ENCODE measurements at places on chromosomes 2 and 18. TPM values are rescaled to one million over a fixed set of nuclear protein-coding genes. Genes with fewer than 3 reads are reported as not detected.

DNA sequence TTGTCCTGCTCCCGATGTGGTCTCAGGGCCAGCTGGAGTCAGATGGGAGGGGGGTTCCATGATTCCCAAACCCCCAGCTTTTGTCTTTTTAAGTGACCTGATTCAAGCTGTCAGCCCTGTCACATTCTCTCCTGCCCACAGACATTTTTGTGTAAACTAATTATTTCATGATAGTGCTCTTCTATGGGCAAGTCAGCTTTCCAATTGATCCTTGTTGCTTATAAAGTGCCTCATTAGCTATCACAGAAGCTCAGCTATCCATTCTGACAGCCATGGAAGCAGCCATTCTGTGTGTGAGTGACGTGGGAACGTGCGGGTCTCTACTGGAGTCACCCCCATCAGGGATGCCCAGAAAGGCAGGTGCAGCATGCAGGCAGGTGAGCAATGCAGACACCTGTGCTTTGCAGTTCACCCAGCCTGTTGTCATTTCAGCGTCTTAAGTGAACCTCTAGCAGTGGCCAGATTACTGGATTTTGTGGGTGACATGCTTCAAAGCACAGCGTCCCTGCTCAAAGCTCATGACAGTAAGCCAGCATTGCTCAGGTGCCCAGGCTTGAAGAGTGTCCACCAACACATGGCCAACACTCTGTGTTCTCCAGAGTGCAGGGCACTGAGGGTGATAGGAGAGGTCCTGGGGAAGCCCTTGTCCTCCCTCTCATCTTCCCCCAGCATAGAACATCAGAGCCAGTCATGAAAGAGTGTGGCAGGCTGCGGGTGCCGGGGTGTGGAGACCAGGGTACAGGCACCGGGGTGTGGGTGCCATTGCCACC, 162.1 kb upstream of the SH3BP4 start:
- no peaks in the 10 kb centered on the region for H3K4me1 ChIP-seq
- no peak overlapping the region for H3K4me3 ChIP-seq
- DNase-seq = no peak
- no peaks in the 10 kb centered on the region for H3K27me3 ChIP-seq
- no peaks in the 10 kb centered on the region for H3K36me3 ChIP-seq
- H3K27ac ChIP-seq = no peak overlapping the region

DNA sequence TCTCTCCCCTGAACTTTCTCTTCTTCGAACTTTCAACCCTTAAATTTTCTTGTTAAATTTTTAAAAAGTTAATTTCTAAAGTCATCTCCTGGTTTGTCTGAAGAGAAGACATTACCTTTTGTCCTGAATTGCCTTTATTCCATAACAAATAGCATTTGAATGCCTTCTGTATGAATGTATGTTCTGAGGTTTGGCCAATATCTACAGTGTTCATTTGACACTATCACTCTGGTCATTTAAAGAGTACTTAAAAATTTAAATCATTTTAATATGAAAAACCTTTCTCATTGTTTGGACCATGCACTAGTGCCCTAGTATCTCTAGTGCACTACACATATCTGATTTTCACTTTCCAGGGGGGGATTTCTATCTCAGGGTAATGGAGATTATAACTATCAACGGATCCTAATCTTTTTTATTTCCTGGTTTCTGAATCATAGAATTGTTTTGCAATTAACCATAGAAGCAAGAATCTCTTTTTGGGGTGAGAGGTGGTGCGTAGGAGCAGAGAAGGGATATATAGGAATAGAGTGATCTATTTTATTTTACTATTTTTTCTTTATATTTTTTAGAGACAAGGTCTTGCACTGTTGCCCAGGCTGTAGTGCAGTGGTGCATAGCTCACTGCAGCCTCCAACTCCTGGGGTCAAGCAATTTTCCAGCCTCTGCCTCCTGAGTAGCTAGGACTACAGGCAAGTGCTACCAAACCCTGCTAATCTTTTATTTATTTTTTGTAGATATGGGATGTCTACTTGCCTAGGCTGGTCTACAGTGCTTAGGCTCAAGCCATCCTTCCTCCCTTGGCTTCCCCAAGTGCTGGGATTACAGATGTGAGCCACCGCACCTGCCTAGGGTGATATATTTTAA, 25.5 kb downstream of the TANC1 start:
- no peaks in the 10 kb centered on the region for H3K27me3 ChIP-seq
- peaks cover 4% of the 10 kb centered on the region for H3K4me1 ChIP-seq
- H3K4me3 ChIP-seq = no peak overlapping the region

- no peaks in the 10 kb centered on the region for H3K27me3 ChIP-seq
- no peaks in the 10 kb centered on the region for H3K36me3 ChIP-seq
- no peaks in the 10 kb centered on the region for H3K4me1 ChIP-seq
- H3K27ac ChIP-seq = no peak overlapping the region
- no peak overlapping the region for H3K4me3 ChIP-seq
Observed at GRCh38 chr2:168948621-168949212, 47.6 kb downstream of the G6PC2 start.

DNA sequence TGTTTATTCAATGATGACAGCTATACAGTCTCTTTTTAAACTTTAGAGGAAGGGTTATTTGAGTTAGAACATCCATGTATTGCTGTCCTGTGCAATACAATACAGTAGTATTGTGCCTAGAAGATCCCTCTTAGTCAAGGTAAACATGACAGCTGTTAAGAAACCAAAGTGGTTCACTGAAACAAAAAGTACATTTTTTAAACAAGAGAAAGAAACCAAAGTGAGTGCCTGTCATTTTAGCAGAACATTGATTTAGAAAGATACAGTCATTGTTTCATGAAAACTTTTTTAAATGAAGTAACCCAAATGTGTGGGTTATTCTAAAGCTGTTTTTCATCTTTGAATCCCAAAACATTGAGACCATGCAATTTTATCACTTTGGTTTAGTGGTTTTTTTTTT, 15.5 kb downstream of the ITPRID2 start:
- H3K4me1 ChIP-seq = peaks cover 3% of the 10 kb centered on the region
- no peak overlapping the region for H3K27ac ChIP-seq
- H3K4me3 ChIP-seq = no peak overlapping the region
- H3K36me3 ChIP-seq = peaks cover 71% of the 10 kb centered on the region
- DNase-seq = no peak

DNA sequence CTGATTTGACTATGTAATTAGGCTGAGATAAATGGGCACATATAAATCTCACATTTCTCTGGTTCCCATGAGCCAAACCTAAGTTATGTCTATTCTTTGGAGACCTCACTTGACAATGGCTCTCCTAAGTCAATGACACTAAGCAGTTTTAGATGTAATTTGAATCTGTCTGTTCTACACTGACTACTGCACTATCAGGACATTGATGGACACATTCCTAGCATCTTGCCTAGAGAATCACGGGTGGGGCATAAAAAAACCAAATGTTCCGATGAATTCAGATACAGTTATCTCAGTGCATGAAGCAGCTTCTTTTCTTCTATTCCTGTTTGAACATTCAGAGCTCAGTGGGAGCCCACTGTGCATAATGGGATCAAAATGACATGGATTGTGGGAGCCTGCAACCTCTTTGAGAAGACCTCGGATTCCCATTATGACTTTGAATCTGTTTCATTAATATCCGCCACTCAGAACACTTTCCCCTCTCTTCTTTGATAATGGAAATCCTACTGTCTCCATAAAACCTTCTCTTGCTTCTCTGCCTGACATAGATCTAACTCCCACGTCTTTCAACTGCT, 110.8 kb downstream of the FSHR start:
- H3K27me3 ChIP-seq = no peaks in the 10 kb centered on the region
- no peaks in the 10 kb centered on the region for H3K36me3 ChIP-seq
- no peak overlapping the region for H3K27ac ChIP-seq

DNA sequence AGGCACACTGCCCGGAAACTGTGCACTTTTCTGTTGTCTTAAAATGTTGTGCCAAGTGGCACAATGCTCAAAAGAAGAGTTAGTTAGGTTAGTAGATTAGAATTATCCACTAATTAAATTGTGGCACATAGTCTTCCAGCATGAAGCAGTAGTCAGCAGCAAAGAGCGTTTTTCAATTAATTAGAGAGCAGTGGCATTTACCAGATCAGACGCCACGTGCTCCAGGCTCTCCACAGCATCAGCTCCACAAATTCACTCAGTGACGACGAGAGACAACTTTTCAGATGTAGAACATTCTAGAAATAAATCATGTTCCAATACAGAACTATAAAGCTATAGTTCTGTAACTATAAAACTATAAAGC, 16.4 kb upstream of the RTTN start:
- H3K27ac ChIP-seq = no peak overlapping the region
- H3K4me1 ChIP-seq = no peaks in the 10 kb centered on the region
- no peak for DNase-seq
- H3K27me3 ChIP-seq = no peaks in the 10 kb centered on the region
- no peak overlapping the region for H3K4me3 ChIP-seq

- H3K27ac ChIP-seq = no peak overlapping the region
- H3K4me3 ChIP-seq = no peak overlapping the region
- H3K36me3 ChIP-seq = no peaks in the 10 kb centered on the region
Observed at GRCh38 chr18:68454511-68455228, 260.2 kb downstream of the TMX3 start.

DNA sequence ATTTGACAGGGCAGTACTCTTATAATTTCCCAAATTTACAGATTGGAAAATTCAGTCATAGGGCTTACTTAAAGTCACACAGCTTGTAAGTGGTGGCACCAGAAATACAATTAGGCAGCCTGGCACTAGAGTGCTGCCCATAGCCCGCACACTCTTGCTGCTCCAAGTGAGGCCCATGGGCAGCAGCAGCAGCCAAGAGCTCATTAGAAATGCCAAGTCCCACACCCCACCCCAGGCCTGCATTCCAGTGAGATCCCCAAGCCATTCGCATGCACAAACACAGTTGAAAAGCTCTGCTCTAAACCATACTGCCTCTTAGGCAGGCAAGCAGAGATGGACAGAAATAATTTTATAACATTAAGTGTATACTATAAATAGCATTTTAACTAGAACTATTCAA, 379.3 kb upstream of the PKDCC start:
- H3K27ac ChIP-seq = no peak overlapping the region
- no peaks in the 10 kb centered on the region for H3K36me3 ChIP-seq
- 0 out of 2 replicates have a peak, but pooled peaks cover 4% of the 10 kb centered on the region for H3K4me1 ChIP-seq
- peaks cover 17% of the 10 kb centered on the region for H3K27me3 ChIP-seq
- H3K4me3 ChIP-seq = no peak overlapping the region

DNA sequence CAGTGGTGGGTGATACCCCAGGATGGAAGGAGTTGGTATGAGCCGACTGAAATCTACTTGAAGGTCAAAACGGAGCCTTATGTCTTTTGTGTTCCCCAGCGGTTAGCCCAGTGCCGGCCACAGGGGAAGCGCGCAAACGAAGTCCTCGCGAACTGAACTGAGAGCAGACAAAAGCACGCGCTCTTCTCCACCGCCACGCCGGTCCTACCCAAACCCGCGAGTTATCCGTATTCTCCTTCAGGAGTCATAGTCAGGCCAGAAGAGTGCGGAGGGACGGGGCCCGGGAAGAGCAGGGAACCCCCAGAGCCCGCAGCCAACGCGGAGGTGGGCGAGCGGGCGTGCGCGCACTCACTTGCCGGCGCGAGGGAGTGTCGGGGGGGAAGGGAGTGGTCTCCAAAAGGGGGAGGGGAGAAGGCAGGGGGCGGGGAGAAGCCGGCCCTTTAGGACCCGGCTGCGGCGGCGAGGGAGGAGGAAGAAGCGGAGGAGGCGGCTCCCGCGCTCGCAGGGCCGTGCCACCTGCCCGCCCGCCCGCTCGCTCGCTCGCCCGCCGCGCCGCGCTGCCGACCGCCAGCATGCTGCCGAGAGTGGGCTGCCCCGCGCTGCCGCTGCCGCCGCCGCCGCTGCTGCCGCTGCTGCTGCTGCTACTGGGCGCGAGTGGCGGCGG, at the start of gene IGFBP2:
TSS of gene IGFBP2 (plus strand) at position 469 of the 664 bp plus-strand sequence. CDS start at position 573, 104 bp downstream.
- peak within 1 kb of the TSS; percentile 43 for H3K27ac ChIP-seq
- peak; percentile 79 for DNase-seq
- H3K4me1 ChIP-seq = peaks cover 8% of the 10 kb centered on the region
- H3K36me3 ChIP-seq = no peaks in the 10 kb centered on the region

DNA sequence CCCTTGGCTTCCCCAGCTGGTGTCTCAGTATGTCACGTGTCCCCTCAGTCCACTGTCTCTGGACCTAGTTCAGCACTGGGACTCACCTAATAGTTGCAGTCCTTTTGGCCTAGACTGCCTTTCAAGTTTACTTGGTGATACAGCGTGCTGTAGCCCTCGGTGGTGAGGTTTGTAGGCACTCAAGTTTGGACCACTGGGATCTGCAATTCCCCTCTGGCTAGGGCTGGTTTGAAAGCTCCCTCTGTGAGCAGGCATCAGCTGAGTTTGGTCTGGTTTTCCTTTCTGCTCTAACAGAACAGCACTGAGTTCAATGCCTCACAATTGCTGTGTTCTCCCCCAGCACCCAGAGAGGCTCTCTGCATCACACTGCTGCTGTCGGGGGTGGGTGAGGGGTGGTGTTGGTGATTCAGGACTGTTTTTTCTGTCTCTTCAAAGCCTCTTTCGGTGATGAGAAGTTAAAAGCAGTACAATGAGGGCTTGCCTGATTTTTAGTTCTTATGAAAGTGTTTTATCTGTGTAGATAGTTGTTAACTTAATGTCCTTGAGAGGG, 494.2 kb downstream of the TDRD15 start:
- H3K27me3 ChIP-seq = no peaks in the 10 kb centered on the region
- no peak for DNase-seq
- H3K4me3 ChIP-seq = no peak overlapping the region
- no peaks in the 10 kb centered on the region for H3K4me1 ChIP-seq
- H3K36me3 ChIP-seq = no peaks in the 10 kb centered on the region

GRCh38 chr2:47650001-47650535, 132.9 kb upstream of the MSH6 start:
- DNase-seq = no peak
- peaks cover 2% of the 10 kb centered on the region for H3K4me1 ChIP-seq
- no peak overlapping the region for H3K4me3 ChIP-seq
- H3K27ac ChIP-seq = no peak overlapping the region
- peaks cover 7% of the 10 kb centered on the region for H3K27me3 ChIP-seq
- H3K36me3 ChIP-seq = no peaks in the 10 kb centered on the region

DNA sequence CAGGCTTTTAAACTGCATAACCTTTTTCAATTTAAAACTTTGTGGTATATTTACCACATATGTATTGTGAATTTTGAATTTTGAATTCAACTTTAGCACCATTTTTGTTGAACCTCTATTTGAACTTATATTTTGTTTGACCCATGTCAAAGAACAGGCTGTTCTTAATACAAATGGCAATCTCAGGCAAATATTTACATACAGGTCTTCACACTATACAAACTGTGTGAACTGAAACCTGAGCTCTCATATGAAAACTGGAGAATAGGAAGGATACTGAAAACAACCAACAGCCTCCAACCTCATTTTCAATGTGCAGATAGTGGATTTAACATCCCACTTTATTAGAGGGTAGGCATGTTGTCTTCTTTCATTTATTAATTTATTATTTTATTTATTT, 491.8 kb downstream of the KCNJ3 start:
- no peak overlapping the region for H3K27ac ChIP-seq
- no peak overlapping the region for H3K4me3 ChIP-seq
- no peaks in the 10 kb centered on the region for H3K27me3 ChIP-seq
- H3K4me1 ChIP-seq = no peaks in the 10 kb centered on the region

The MYL1 gene
- 3.3 TPM for total RNA-seq
